ENCODE measurements at places on chromosomes 1 and 21.

DNA sequence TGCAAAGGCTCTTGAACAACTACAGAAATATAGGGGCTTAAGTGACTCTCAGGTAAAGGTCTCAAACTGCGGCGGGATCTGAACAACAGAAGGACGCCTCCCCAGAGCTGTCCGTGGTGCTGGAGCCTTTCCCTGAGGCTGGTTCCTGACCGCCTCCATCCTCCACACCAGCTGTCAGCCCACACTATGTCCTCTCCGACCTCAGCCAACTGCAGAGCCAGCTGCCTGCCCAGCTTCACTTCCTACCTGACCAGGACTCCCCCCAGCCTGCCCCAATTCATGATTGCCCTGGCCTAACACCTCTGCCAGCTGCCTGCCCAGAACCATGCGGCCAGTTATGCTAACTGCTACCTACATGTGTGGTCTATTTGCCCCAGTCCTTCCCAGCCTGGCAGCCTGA lies 63.6 kb upstream of the ZC3H12A start:
- no peak for DNase-seq

DNA sequence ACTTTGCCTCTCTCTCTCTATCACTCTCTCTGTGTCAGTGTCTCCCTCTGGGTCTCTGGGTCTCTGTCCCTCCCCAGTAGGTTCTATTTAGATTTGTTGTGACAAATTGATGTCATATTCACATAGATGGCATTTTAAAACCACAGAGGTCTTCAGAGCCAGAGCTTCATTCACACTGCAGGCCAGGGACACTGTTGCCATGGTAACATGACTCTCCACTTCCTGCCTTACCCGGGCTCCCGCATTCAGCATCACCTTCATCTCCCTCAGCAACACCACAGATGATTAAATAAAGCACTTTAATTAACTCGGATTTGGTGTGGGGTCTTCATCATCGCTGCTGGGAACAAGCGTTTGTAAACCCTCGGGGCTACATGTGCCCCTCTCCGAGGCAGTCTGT lies 132.6 kb downstream of the ETS2 start:
- DNase-seq, result peak; percentile 42

DNA sequence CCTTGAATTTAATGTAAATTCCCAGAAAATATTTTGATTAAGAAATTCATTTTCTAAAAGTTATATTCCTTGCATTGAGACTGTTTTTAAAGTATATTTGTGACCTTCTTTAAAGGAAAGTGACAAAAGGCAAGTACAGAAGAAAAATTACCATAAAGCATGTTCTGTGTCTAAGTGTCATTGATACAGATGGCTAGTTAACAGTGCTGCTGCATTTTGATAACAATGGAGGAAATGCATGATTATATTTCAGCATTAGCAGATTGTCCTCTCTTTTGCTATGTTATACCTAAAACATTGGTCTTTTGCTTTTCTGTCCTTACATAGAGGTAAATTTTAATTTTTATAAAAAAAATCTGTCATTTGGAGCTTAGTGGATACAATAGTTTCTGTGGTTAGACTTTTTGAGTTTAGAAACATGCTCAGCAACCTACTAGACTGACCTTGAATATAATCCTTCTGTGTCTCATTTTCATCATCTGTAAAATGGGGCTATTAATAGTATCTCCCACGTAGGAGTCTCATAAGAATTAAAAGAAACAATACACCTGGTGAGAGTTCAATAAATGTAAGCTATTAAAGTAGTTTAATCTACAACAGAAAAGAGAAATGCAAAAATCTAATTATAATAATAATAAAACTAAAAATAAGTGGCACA lies 51.1 kb upstream of the RGS21 start:
- DNase-seq, result no peak

- DNase-seq, result no peak
Observed at GRCh38 chr1:101148980-101149379, 87.8 kb upstream of the S1PR1 start.

GRCh38 chr1:227756172-227756959 lies 21.1 kb downstream of the SNAP47 start:
- no peak for DNase-seq

DNA sequence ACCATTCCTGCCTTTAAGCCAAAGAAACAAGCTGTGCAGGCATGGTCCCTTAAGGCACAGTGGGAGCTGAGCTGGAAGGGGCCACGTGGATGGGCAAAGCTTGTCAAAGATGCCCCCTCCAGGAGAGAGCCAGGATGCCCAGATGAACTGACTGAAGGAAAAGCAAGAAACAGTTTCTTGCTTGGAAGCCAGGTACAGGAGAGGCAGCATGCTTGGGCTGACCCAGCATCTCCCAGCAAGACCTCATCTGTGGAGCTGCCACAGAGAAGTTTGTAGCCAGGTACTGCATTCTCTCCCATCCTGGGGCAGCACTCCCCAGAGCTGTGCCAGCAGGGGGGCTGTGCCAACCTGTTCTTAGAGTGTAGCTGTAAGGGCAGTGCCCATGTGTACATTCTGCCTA lies 1.3 kb upstream of the SLC50A1 start:
- no peak for DNase-seq

DNA sequence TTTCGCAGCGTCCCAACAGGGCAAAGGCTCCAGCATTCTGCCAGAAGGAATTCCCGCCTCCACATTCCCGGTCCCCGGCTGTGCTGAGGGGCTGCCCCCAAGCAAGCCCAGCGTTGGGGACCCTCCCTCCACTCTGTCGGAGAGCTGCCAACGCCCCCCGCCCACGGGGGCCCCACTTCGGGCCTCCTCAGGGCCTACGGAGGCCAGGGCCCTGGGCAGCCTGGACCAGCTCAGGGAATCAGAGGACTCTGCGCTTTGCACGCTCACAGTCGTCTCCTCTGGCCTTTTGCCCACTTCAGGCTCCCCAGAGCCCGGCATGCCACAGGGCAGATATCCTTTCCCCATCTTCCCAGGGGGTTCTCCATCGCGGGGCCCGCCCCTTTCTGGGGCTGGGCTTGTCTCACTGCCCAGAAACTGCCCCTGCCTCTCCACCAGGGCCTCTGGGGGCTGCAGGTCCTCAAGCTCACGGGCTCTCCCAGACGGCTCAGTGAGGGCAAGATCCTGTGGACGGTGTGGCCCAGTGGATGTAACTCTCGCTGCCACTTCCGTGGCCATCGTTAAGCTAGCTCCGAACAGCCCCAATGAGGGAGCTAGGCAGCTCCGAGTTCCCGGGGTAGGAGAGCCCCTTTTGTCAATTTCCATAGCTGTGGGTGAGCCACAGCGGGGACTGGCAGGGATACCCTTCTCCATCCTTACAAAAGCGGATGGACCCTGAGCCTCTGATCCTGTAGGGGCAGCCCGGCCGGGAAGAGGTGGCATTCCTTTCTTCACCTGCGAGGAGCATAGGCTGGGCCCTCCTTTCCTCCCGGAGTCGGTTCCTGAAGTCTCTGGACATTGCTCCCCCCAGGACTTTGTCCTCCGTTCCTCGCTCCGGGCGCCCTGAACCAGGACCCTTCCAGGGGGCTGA lies 2.8 kb downstream of the ITPKB start:
- DNase-seq, result no peak

GRCh38 chr1:78464449-78464891 lies 26.3 kb upstream of the PTGFR start:
- DNase-seq, result no peak

DNA sequence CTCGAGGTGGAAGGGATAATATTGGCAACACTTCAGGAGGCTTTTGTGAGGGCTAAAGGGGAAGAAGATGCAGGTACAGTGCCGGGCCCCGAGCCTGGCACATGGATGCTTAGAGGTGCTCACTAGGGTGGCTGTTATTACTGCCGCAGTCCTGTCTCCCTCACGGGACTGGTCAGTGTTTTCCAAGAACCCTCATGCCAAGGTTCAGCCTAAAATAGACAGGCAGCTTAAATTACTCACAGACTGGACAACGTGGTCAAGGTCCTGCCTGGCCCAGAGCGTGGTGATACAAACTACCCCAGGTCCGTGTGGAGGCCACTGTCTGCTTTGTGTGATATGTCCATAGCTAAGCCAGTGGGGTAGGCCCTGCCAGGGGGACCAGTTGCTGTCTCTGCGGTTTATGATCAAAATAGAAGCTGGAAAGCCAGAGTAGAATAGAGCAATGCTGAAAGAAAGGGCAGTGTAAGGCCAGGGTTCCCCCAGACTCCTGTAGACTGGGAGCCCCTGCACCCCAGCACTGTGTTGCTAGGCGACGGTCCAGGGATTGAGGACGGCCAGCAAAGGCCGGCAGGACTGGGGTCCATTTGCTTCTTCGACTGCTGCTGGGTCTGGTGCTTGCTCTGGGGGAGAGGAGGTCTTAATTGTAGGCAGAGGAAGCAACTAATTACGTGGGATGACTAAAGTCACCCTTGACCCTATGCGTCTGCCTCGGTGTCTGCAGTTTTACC lies 36.1 kb downstream of the ELAPOR1 start:
- no peak for DNase-seq

DNA sequence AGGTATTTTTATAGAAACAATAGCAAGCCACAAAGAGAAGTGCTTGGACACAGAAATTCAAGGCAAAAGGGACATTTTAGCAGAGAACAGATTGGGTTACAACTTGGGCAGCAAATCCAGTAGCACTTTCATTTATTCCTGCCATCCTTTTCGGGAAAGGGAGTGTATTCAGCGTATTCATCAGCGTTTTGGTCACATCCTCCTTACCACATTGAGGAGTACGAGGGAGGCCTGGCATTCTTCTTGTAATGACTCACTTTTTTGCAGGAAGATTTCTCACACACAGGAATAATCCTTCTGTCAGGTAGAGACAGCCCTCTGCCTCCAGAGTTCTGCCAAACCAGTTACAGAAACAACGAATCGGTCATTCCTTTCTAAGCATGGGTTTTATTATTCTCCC lies 18.1 kb upstream of the FAM78B start:
- DNase-seq, result no peak

- no peak for DNase-seq
Observed at GRCh38 chr21:44408226-44408625, 47.1 kb upstream of the LRRC3 start.

GRCh38 chr1:185353124-185353523 lies 36.1 kb upstream of the IVNS1ABP start:
- DNase-seq, result no peak

DNA sequence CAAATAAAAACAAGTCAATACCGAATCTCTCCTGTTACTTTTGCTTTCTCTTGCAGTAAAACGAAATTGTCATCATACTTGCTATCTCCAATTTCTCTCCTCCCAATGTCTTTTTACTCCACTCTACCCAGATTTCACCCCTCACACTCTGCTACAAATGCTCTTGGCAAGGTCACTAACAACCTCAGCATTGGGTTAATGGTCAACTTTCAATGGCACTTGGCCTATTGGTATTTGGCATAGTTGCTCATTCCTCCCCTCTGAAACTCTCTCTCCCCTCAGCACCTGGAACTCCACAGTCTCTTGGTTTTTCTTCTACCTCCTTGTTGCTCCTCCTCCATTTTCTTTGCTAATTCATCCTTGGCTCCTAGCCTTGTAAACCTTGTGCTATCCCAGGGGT lies 367.3 kb downstream of the PTPRU start:
- DNase-seq, result no peak

DNA sequence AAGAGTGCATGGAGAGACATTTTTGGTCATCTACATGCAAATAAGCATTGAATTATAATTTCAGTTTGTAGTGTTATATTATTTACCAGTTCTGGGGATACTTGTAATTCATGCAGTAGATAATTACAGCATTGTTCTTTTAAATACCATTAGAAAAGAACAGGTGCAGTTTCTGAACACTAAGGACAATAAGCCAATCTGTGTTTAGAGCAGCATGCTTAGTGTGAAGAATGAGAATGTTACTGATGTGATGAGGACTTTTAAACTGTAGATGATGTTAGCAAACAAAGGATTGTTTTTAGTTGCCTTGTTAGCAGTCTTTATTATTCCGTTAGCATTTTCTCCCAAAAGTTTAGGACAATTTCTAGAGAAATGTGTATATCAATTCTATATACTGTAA lies 348.3 kb downstream of the BRINP3 start:
- no peak for DNase-seq

GRCh38 chr1:5756434-5757186 lies 235.6 kb downstream of the NPHP4 start:
- no peak for DNase-seq

- DNase-seq, result no peak
Observed at GRCh38 chr21:41024746-41025254, 143.2 kb upstream of the BACE2 start.

GRCh38 chr1:180117764-180118116 lies 36.9 kb upstream of the QSOX1 start:
- DNase-seq, result no peak

DNA sequence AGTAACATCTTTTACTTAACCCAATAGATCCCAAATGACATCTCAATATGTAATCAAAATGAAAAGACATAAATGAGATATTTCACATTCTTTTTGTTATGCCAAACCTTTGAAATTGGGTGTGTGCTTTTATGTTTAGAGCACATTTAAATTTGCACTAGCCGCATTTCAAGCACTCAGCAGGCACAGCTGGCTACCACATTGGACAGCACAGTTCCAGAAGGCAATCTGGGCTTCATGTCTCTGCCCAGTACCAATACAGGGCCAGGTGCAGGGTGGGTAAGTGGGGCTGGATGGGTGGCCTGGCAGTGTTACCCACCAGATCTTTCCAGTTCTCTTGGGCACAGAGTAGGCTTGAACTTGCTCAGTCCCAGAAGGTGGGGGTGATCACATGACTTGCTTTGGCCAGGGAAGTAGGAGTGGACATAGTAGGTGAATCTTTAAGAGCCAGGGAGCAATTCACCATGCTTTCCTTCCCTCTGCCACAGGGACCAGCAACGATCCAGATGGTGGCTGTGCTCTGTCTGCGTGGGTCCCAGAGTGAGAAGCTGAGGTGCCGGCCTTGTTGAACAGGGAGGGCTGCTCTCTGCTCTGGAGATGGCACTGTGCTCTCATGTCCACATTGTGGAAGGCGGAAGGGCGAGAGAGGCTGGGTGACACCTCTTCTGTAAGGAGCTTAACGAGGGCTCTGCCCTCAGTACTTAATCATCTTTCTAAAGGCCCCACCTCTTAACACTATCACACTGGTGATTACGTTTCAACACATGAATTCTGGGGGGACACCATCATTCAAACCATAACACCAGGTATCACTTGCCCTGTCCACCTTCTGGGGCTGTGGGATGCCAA lies 261.4 kb downstream of the GRIK3 start:
- no peak for DNase-seq

GRCh38 chr1:237042892-237043576 lies 1.1 kb downstream of the RYR2 start:
- DNase-seq, result no peak

DNA sequence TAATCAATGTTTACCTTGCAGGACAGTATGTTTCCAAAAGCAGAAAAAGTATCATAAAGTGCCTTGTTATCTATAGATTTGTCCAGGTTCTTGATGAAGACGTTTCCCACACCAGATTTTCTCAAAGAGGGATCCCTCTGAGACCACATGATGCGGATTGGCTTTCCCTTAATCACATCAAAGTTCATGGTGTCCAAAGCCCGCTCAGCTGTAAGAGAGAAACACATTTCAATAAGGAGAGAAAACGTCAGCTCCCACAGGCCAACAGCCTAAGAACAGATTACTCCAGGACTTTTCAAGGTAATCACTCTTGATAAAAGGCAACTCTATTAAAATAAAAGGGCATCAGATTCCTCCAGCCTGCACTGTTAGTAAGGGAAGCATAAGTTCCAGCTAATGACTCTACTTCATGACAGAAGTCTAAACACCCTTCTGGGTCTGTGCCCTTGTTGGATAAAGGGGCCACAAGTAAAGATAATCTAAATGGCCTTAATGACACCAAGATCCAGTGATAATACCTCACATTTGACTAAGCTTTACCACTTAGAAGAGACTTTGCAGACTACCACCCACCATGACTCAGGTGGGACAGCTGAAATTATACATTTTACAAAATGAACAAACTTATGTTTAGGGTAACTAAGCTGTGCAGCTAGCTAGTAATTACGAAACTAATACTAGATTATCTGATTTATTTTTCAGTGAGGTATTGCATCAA lies 4.1 kb downstream of the PABPC4 start:
- DNase-seq, result no peak

Data from NCI-H2081 (cell line).